ENCODE measurements at places on chromosomes 3 and 15. TPM values are rescaled to one million over a fixed set of nuclear protein-coding genes. Genes with fewer than 3 reads are reported as not detected.

The COL6A5 gene
- not detected for total RNA-seq

The TCTA gene
- 17.2 TPM for total RNA-seq

The PLD1 gene
- total RNA-seq = 14.8 TPM

The HPS3 gene
- 7.7 TPM for total RNA-seq

The CYP1A2 gene
- not detected for total RNA-seq

The FBN1 gene
- total RNA-seq = 24.2 TPM

The CELF6 gene
- 0.26 TPM for total RNA-seq

The MRPL46 gene
- total RNA-seq = 15.4 TPM

The BDH1 gene
- total RNA-seq = 41.9 TPM

The CHRM5 gene
- not detected for total RNA-seq

The CGNL1 gene
- not detected for total RNA-seq

The FGF7 gene
- 0.05 TPM for total RNA-seq

The TOMM70 gene
- total RNA-seq = 55.1 TPM

The AADACL2 gene
- total RNA-seq = not detected

The SCAANT1 gene
- not detected for total RNA-seq

The NOX5 gene
- 1.4 TPM for total RNA-seq

The CFAP91 gene
- not detected for total RNA-seq

The ACP3 gene
- total RNA-seq = not detected

The PTX3 gene
- total RNA-seq = 217 TPM

The GOLGA6L1 gene
- not detected for total RNA-seq

The PRKCI gene
- total RNA-seq = 46.3 TPM

The RTP4 gene
- not detected for total RNA-seq

The P2RY12 gene
- total RNA-seq = not detected

The RFTN1 gene
- 4.5 TPM for total RNA-seq

The PLSCR2 gene
- total RNA-seq = not detected

The ZNF35 gene
- 9.9 TPM for total RNA-seq

The BCL2A1 gene
- total RNA-seq = not detected

The KLHL6 gene
- total RNA-seq = not detected

The CMTM6 gene
- total RNA-seq = 32.2 TPM

The NEK11 gene
- total RNA-seq = 6.9 TPM

The IGSF10 gene
- total RNA-seq = not detected

The GOLGA6L4 gene
- 2.3 TPM for total RNA-seq

The NR1I2 gene
- total RNA-seq = not detected

The FAM3D gene
- not detected for total RNA-seq

The GRM2 gene
- total RNA-seq = 0.44 TPM

The RASGRP1 gene
- total RNA-seq = not detected

The CPNE9 gene
- not detected for total RNA-seq

The CFAP44 gene
- 4.0 TPM for total RNA-seq

The MAP6D1 gene
- total RNA-seq = 1.9 TPM

The LRRIQ4 gene
- not detected for total RNA-seq

The PRSS50 gene
- total RNA-seq = not detected

Measured in MCF 10A (cell line).